ENCODE measurements at places on chromosomes 1 and 21.

GRCh38 chr1:31732751-31733289 lies 29.0 kb upstream of the COL16A1 start:
- no peak for DNase-seq

DNA sequence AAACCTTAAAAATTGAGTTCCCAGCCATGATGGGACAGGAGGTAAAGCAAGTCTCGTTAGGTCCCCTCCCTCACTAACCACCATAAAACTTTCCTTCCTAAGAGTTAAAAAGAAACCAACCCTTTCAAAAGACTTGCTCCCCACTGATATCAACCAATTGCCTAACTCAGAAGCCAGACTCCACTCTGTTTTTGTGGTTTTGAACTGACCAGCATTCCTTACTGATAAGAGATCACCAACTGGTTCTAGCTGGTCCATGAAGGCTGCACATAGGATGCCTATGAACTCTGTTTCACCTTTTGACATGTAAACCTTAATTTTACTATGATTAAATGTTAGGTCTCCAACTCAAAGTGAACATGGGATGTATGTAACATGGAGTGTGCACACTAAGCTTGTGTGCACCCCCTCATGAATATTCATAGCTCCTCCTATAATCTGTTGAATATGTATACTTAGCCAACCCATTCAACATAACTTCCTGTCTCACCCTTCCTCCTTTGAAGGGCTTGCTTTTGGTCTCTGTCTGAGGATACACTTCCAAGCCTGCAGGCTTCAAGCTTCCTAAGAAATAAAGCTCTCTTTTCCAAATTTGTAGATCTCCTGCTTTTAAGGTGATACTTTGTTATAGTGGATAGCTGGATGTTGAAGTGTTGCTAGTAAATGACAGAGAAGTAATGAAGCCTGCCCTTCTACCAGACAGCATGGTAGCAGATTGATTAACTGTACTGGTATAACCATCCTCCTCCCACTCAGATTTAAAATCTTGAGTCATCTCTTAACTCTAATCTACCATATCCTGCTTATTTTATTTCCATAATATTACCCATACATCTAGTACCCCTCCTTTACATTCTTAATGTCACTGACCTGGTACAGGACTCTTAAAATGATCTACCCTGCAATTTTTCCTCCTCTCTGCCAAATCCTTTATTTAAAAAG lies 95.6 kb downstream of the ZNF644 start:
- DNase-seq = no peak

GRCh38 chr21:36235058-36235582 lies 78.5 kb downstream of the DOP1B start:
- DNase-seq = no peak

DNA sequence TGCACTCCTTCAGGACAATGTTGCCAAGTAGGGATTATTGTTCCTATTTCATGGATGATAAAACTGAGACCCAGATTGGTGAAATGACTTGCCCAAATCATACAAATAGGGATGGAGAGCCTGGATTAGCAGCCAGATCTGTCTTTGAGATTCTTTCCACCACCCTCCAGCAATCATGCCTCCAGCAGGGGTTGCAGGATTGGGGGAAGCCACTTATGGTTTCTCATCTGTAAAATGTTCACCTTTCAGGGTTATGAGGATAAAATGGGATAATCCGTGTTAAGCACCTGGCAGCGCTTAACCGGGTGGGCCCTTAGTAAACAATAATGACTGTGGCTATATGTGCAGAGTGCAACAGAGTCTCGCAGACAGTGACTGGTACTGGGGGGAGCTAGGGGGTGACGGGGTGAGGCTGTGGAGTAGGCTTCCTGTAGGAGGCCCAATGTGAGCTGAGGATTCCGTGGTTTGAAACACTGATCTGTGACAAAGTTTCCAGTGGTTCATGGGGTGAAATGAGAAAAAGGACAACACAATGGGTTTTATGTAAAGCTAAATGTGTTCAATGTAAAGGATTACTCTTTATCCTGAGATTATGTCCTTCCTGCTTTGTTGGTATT lies 33.7 kb upstream of the FOXO6 start:
- no peak for DNase-seq

- DNase-seq = no peak
Observed at GRCh38 chr1:162361349-162361748, 15.3 kb downstream of the SPATA46 start.

- no peak for DNase-seq
Observed at GRCh38 chr1:246301553-246302250, 205.4 kb downstream of the SMYD3 start.

GRCh38 chr21:42118901-42119300 lies 47.8 kb downstream of the UMODL1 start:
- DNase-seq = no peak

- DNase-seq = no peak
Observed at GRCh38 chr1:53625049-53625448, 113.9 kb downstream of the GLIS1 start.

Measured in GM20000 (cell line).